Dermis microvascular lymphatic vessel endothelial cell (primary cell): ENCODE measurements at places on chromosomes 6 and 20. TPM values are rescaled to one million over a fixed set of nuclear protein-coding genes. Genes with fewer than 3 reads are reported as not detected.
A peak's percentile ranks its signal among the peaks of the same experiment; 100 is the strongest.

GRCh38 chr6:131897050-131897435 is 54.1 kb downstream of the CCN2 start:
- no peak for DNase-seq

DNA sequence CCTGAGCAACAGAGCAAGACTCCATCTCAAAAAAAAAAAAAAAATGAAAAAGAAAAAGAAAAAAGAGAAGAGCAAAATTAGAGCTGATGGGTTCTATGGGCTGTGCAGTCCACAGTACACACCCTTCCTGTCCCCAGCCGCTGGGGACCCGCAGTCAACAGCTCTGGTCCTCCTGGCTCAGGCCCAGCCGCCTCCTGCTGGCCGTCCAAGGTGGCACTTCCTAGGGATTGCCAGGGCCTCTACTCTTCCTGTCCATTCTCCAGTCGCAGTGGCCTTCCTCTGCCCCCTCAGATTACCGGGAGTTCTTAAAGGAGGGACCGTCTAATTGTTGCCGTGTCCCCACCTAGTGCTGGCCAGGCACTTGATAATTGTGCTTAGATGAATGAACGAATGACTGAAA is 41.7 kb downstream of the TMEM242 start:
- DNase-seq, result no peak

DNA sequence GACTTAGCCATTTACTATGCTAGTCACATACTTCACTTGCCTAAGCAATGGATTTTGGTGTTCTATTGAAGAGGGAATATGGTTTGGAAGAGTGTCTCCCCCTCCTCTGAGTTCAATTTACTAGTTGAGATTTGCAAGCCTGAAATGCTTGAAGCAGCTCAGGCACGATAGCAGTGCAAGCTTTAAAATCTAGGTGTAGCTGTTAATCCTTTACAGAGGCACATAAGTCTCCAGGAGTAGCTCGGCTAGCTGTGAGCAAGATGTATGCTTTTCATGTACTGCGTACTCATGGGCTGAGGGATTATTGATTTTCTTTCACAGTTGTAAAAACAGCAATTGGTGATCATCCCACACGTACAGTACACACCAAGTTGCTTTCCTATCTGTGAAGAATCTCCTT is 726 bp downstream of the FLRT3 start:
- no peak for DNase-seq

- no peak for DNase-seq
Measured at GRCh38 chr20:60009826-60010616, 51.8 kb downstream of the CDH26 start.

DNA sequence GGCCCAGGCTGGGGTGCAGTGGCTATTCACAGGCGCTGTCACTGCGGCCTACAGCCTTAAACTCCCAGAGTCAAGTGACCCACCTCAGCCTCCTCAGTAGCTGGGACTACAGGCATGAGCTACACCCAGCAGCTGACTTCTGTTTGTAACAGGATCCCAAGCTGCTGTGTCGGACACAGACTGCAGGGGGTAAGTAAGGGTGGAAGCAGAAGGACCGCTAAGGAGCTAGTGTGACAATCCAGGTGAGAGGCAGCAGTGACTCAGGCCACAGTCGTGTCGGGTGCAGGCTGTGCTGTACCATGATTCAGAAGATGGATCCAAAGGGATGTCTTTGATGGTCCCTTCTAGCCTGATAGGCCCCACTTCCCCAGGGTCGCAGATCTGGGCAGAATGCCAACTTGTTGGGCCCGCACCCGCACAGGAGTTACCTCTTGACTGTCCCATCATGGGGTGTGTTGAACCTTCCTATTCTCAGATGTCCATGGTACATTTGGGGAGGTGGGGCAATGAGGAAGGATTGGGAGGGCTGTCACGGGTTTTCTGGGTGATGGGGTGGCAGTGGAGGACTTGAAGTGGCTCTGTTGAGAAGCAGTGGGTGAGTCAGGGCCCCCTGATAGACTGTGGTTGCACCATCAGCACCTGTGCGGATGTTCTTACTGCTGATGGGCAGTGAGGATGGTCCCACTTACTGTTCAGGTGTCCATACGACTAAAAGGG is 25.3 kb downstream of the AAR2 start:
- DNase-seq, result no peak

DNA sequence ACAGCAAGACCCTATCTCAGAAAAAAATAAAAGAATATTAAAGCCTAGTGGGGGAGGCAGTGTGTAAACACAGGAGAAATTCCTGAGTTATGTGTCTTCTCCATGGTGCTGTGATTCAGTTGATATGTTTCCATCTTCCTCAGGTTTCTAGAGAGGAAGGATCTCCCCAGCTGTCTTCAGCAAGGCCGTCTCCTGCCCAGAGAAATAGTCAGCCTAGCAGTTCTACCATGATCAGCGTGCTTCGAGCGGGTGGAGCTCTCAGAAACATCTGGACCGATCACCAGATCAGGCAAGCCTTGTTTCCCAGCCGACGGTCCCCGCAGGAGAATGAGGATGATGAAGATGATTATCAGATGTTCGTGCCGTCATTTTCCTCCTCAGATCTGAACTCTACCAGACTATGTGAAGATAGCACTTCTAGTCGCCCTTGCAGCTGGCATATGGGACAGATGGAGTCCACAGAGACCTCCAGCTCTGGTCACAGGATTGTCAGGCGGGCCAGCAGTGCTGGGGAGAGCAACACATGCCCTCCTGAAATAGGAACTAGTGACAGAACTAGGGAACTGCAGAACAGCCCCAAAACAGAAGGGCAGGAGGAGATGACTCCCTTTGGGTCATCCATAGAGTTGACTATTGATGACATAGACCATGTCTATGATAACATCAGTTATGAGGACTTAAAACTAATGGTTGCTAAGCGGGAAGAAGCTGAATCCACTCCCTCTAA is 34.9 kb upstream of the MTHFD1L start:
- DNase-seq, result no peak

DNA sequence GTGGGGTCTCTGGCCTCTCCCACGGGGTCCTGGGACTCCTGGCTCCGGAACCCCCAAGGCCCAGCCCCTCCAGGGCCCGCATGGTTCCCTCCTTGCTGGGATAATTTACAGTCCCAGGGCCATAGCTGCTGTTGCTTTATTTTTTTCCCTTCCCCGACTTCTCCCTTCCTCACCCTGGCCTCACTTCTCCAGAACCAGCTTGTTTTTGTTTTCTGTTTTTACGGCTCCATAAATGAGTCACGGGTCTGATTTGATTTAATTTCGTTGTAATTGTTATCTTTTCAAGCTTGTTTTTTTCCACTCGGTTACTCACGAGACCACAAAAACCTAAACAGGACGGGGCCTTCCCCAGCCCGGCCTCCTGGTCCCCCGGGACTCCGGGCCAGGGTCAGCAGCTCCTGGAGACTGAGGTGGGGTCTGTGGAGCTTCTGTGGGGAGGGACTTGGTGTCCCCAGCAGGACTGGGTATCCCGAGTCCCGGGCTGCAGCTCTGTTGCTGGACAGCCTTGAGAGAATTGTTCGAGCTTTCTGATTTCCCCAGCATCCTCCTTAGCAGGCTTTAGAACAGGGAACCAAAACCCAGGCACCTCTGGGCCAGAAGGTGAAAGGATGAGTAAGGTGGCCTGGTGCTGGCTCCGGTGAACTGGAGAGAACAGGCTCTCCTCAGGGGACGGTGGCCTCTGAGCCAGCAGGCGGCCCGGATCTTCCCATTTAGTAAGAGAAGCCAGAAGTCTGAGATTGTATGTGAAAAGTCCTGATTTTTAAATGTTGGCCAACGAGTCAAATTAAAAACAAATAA is 94.9 kb downstream of the CEBPB start:
- DNase-seq, result no peak

- peak; percentile 79 for DNase-seq
Measured at GRCh38 chr20:3378138-3378537, 29.3 kb downstream of the DNAAF9 start.

GRCh38 chr20:17825960-17826843 is 126.4 kb downstream of the BANF2 start:
- DNase-seq, result no peak

- DNase-seq, result no peak
Measured at GRCh38 chr6:143007646-143008045, 53.0 kb upstream of the AIG1 start.

DNA sequence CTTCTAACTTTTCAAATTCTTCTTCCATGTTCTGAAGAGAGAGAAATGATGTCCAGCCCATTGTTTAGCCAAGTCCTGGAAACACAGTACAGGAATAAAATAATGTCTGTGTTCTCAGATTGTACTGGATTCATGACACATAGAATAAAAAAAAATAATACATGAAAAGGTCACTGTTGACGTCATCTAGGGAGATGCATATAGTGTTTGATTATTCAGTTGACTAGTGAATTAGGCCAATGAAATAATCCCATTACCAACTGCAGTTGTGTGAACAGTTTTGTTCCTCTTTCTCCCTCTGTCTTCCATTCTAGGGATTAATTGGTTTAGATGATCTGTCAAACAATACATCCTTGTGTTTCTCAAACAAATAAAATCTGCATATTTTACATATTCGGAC is 222.8 kb downstream of the ALDH8A1 start:
- DNase-seq, result no peak

- DNase-seq, result no peak
Measured at GRCh38 chr6:111354758-111355555, 128.1 kb downstream of the REV3L start.

DNA sequence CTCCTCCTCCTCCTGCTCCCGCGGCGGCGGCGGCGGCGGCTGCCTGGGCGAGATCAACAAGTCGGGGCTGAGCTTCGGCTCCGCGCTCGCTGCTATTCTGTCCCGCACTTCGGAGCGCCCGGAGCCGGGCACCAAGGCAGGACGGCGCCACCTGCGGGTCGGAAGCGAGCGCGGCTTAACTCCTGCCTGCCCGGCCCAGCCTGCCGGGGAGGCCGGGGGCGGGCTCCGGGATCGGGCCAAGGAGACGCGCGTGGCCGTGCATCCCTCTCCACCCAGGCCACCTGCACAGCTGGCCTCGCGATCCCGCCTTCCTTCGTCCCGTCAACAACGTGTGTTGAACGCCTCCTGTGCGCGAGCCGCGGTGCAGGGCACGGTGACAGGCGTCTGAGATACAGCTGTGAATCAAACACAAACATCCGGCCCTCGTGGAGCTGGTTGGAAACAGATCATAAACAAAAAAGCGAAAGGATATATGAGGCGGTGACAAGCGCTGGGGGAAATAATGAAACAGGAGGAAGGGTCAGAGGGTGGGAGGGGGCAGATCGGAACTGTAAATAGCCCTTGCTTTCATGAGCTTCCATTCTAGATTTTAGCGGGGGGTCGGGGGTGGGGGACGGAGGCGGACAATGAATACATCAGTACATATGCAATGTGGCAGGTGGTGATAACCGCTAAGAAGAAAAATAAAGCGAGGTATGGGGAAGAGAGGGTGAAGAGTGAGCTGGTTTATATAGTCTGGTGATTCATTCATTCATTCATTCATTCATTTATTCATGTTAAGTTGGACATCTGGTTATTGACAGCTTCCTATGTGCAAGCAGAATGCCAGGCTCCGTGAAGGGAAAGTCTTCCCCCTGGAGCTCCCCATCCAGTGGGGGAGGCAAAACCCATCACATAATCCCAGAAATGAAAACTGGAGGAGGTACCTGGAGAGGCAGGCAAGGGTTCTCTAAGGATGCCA is 2.0 kb upstream of the KCNB1 start:
- peak; percentile 40 for DNase-seq

GRCh38 chr6:20117474-20117873 is 94.8 kb downstream of the MBOAT1 start:
- DNase-seq, result no peak

- no peak for DNase-seq
Measured at GRCh38 chr6:135922174-135922573, 70.7 kb downstream of the PDE7B start.

DNA sequence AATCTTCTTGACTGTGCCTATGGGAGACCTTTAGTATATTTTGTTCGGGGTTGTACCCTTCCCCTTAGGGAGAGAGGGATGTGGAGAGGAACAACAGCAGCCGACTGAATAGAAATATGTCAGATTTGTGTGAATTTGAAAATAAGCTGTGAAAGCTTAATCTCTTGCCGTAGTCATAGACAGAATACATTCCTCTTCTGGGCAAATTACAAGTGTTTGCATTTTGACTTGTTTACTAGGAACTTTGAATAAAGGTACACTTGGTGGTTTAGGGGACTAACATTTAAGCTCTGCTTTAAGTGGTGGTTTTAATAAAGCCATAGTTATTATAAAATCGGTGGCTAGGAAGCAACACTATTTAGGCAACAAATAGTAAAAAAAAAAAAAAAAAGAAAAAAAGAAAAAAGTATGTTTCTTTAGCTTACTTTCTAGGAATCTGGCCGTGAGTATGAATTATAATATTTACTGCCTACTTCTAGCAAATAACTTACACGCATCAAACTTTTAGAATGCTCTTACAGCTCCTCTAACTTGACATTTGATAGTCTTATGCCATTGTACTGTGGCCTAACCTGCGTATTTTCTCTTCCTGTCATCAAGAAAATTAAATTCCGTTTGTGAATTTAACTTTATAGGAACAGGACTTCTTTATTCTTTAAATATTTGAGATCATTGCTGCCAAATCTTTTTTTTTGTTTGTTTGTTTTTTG is 65.1 kb downstream of the ZBTB2 start:
- no peak for DNase-seq

- DNase-seq, result no peak
Measured at GRCh38 chr6:110744991-110745390, 70.3 kb downstream of the CDK19 start.

- no peak for DNase-seq
Measured at GRCh38 chr6:169263836-169264608, 10.4 kb upstream of the THBS2 start.

GRCh38 chr20:64038565-64039292 is 2.7 kb downstream of the C20orf204 start:
- DNase-seq, result peak; percentile 96

DNA sequence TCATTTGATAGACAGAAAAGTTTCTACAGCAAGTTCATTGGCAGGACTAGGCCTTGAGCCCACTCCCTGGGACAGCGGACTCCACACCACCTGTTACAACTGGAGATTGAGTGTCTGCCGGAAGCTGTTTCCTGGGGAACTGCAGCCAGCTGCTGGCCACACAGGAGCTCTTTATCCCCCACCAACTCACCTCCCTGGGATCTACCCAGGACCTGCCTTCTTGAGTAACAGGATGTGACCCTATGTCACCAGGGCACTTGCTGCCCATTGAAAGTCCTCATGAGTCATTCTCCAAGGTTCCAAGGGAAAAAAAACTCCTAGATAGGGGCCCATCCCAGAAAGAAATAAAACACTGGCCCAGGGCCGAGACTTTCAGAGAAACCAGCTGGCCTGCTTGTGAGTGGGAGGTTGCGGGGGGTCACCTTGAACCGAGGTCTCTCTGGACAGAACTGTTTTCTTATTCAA is 37.4 kb upstream of the SLC9A8 start:
- DNase-seq, result peak; percentile 98

- peak; percentile 36 for DNase-seq
Measured at GRCh38 chr20:48897305-48898010, 24.1 kb upstream of the ARFGEF2 start.

GRCh38 chr20:63029358-63030121 is 22.8 kb upstream of the BHLHE23 start:
- DNase-seq, result no peak

DUSP15 gene
- total RNA-seq, result 0.26 and 1.5 TPM in 2 replicates

CGA gene
- total RNA-seq, result not detected in 2 replicates

SLC22A23 gene
- 29.4 and 52.6 TPM in 2 replicates for total RNA-seq

DNPH1 gene
- total RNA-seq, result 52.0 and 63.5 TPM in 2 replicates

TMEM217 gene
- 8.6 and 11.3 TPM in 2 replicates for total RNA-seq
